COR-L47 (cell line): ENCODE measurements at places on chromosomes 16 and 17.

DNA sequence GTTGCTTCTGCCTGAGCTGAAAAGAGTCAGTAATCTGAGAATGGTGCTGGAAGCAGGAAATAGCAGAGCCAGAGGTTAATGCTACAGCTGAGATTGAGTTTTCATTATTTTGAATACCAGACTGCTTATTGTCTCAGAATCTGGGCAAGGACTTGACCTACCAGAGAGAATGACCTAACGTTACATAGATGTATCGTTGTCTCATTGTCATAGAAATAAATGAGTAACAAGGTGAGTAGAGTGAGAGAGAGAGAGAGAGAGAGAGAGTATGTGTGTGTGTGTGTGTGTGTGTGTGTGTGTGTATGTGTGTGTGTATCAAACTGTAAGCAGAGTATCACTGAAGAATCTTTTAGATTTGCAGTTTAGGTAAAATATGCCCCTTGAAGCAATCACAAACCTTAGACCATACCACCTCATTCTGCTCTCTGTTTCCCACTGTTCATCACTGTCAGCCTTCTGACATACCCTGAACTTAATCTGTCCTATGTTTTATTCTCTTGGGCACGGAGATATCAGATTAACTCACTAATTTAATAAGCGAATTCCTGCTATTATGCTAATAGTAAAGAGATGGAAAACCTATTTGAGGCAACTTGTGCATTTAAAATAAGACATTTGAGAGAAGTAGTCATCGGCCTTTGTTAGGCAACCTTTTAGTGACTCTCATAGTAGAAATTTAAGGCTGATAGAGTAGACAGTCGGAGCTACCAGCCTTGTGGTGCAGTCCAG is 87.8 kb downstream of the CYB561 start:
- no peak for DNase-seq

DNA sequence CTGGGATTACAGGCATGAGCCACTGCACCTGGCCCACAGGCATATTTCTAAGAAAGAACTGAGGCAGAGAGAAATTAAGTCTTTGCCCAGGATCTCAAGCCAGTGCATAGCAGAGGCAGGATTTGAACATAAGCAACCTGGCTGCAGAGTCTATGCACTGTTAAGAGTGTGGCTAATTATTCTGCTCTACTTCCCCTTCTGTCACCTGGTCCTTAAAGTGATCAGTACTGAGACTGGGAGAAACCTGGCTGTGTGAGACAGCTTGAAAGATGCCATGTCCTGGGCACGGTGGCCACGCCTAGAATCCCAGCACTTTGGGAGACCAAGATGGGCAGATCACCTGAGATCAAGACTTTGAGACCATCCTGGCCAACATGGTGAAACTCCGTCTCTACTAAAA is 58.1 kb downstream of the IQCK start:
- no peak for DNase-seq

GRCh38 chr17:4514206-4514605 is 15.5 kb downstream of the SPNS2 start:
- DNase-seq: no peak

DNA sequence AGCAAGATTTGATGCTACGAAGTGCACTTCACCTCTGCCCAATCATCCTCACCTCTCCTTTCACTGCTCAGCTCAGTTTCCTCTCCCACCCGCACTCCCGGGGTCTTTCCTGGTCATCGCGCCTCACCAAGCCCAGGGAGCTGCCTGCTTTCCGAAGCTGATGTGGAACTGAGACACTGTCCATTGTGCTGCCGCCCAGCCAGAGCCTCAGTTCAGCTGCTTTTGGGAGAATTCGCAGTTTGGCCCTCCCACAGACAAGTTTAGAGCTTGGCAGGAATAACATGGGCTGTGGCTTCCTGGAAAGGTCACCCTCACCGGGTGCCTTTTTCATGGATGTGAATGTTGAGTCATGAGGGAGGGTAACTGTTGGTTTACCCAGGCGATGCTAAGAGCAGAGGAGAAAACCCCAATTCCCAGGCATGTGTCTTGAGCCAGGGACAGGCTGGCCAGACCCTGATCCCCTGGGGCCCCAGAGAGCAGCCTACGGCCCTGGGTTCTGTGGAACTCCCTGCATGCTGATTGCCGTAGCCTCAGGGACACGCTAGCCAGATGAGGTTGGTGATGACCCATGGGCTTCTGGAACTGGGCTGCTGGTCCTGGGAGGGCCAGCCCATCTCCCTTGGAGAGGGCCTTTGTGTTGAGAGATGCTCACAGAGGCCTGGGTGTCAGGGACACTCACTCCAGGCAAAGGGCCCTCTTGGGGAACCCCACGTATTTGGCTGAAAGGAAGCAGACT is 1687.5 kb downstream of the TP53TG3F start:
- no peak for DNase-seq

DNA sequence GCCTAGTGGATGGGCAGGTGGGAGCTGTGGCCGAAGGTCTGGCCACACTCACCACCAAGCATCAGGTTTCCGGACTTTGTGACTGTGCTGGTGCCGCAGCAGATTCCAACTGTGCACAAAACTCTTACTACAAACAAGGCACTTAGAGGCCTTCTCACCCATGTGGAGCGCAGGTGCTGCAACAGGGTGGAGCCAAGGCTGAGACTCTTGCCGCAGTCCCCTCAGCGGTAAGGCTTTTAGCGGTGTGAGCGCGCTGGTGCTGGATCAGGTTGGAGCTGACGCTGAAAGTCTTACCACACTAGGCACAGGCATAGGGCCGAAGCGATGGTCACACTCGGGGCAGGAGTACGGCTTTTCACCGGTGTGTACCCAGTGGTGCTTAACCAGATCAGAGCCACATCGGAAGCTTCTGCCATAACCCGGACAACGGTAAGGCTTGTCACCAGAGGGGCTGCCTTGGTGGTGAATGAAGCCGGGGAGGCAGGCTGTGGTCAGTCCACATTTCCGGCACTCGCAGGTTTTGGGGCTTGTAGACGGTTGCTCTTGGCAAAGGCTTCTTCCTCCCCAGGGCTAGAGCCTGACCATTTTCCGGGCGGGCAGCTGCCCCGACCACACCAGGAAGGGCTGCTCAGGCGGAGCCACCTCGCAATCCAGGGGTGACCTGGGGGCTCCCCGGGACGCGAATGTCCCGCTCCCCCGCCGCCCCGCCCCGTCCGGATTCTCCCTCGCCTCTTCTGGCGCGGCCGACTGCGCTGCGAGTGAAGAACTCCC is 1.0 kb upstream of the ARMC5 start:
- peak; percentile 64 for DNase-seq

DNA sequence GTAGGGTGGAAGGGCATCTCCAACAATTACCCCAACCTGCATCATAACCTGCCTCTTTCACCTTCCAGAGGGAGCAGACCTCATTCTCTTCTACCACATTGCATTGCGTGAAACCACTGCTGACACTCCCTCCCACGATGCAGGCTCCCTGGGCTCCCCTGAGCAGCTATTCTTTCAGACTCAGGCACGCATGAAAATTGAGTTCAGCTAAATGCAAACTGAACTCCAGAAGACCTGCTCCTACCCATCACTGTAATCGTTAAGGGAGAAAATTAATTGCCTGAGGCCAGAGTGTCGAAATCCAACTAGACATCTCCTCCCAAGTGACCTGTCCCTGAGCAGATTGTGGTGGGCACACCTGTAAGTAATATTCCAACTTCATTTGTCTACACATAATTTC is 186.0 kb downstream of the GRIN2A start:
- no peak for DNase-seq

- DNase-seq: no peak
Observed at GRCh38 chr17:63029541-63029940, 63.5 kb downstream of the TANC2 start.

DNA sequence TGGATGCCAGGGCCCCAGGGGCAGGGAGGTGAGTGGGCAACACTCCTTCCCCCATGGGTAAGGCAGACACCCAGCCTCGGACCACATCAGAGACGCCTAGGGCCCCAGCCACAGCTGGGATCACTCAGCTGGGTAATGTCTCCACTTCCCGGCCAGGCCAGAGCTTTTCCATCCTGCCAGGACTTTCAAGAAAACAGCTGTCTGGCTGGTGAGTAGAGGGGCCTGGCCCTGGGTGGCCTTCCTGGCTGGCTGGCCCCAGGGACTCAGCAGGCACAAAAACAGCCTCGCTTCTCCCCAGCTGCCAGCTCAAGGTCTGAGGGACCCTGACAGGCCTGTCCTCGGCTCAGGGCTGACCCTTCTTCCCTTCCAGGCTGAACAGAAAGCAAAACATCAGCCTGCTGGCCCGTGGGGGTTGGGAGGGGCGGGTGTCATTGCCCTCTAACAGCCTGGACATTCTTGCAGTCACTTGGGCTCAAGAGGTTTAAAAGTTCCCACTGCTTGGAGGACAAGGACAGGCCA is 45.3 kb upstream of the JPH3 start:
- no peak for DNase-seq

DNA sequence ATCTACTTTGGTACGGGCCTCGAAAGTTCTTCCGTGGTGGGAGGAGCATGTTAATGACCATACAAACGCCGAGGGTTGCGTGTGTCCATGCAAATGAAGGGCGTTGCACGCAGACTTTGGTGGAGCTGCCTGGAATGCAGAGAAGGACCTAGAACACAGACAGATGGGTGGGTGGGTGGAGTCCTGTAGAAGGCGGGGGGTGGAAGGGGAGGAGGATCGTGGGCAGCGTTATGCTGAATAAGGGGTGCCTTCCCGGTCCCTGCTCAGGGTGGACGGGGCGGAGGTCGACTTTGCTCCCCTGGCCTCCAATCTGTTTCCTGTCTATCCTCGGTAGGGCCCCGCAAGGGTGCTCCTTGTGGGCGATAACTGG is 795 bp upstream of the PAQR4 start:
- DNase-seq: no peak
